ENCODE measurements at places on chromosomes 5 and 9.

GRCh38 chr5:96374653-96375052 is 58.4 kb downstream of the PCSK1 start:
- DNase-seq, result no peak

DNA sequence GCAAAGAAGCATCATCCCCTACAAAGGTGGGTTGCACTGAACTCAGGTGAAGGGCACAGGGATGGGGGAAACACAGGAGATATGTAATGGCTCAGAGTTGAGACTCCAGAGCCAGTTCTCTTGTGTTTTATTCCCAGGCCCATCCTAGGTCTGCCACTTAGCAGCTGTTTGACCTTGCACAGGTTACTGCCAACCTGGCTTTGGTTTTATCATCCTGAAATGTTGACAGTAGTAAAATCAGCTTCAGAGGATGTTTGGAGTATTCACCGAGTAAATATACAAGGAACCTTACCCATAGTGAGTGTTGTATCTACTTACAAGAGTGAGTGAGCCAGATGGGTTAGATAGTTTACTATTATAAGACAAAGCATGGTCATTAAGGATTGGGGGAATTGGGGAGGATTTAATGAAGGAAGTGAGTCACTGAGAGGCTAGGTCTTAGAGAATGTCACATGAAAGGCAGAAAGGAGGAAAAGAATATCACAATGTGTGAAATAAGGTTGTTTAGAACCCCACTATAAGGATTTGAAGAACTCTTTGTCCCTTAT is 141.3 kb downstream of the MAN2A1 start:
- DNase-seq, result no peak

DNA sequence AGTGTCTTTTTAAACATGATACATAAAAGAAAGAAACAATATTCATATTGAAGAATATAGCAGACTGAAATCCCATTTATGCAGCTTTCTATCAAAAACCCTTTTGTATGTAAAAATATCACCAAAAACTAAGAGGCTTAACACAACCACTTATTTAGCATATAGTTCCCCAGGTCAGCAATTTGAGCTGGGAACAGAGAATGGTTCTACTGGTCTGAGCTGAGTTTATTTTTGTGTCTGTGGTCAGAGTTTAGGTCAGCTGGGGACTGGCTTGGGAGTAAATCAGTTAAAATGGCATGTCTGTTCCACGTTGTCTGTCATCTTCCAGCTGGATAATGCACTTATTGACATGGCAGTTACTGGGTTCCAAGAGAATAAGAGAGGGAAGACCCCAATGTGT is 165.0 kb downstream of the TMEM232 start:
- DNase-seq, result no peak

DNA sequence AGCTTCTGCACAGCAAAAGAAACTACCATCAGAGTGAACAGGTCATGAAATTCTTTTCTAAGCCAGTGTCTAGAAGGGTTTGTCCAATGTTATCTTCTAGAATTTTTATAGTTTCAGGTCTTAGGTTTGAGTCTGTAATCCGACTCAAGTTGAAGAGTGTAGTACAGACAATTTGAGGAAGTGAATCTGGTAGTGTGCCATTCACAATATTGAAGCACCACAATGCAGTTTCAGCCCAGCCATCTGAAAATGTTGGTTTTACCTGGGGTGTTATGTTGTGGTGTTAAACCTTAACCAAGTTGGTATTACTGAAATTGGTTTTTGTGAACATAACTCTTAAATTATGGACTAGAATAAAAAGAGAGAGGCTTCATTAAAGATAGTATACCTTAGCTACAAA is 77.2 kb downstream of the ADAMTS16 start:
- DNase-seq, result no peak

DNA sequence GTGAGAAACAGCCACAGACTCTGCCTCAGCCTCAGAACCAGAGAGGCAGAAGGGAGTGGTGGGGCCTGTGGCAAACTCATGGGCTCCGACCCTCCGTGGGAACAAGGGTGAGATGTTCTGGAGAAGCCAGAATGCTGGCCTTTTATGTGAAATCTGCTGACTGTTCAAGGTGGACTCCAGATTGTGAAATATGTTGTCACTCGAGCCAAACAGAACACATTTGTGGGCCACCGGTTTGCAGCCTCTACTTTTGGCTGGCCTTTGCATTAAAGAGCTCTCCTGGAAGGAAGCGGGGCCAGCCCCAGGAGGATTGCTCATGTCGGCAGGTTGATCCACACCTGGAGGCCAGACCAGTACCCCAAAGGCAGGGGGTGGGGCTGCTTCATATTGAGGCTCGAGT is 62.4 kb downstream of the ERGIC1 start:
- DNase-seq, result no peak

DNA sequence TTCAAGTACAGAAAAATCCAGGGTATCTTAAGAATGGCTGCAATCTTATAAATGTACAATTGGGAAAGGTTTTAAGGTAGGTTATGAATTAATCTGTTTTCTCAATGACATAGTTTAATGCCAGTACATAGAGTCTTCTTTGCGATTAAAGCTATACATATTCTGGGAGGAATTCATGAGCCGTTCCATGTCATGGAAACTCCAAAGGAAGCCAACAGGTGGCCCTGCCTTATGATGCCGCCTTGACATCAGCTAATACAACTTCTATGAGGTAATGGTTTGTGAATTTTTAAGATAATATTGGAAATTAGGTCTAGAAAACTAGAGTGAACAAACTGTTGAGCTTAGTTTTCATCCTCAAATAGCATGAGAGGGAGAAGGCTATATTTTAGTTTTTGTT is 713.4 kb downstream of the EFNA5 start:
- DNase-seq, result no peak

DNA sequence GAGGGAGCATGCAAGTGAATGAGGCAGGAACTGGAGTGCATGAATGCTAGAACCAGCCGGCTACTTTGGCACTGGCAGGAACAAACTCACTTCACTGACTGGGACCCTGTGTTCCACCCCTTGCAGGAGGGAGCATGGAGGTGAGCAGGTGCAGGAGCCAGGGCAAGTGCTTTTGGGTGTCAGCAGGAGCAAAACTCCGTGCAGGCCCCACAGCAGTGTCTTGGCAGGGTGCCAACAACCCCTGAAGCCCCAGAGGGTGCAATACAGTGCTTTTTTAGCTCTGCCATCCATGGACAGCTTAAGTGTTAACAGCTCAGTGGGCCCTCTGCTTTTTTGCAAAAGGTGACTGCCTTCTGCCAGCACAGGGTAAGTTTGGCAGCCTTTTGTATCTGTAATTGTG is 245.8 kb upstream of the PCSK5 start:
- no peak for DNase-seq

- DNase-seq, result no peak
Measured at GRCh38 chr5:9034649-9035048, 511.2 kb downstream of the SEMA5A start.

DNA sequence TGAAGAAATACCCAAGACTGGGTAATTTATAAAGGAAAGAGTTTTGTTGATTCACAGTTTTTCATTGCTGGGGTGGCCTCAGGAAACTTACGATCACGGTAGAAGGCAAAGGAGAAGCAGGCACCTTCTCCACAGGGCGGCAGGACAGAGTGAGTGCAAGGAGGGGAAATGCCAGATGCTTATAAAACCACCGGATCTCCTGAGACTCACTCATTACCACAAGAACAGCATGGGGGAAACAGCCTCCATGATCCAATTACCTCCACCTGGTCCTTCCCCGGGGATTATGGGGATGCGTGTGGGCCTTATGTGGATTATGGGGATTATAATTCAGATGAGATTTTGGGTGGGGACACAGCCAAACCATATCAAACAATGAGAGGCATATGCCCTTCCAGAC is 18.5 kb upstream of the RORB start:
- no peak for DNase-seq

GRCh38 chr9:3578786-3579185 is 53.0 kb upstream of the RFX3 start:
- no peak for DNase-seq

GRCh38 chr5:151480384-151481293 is 33.2 kb downstream of the SLC36A1 start:
- no peak for DNase-seq

Measured in iPS DF 19.7 (cell line).